ENCODE measurements at places on chromosomes 2 and 18.

DNA sequence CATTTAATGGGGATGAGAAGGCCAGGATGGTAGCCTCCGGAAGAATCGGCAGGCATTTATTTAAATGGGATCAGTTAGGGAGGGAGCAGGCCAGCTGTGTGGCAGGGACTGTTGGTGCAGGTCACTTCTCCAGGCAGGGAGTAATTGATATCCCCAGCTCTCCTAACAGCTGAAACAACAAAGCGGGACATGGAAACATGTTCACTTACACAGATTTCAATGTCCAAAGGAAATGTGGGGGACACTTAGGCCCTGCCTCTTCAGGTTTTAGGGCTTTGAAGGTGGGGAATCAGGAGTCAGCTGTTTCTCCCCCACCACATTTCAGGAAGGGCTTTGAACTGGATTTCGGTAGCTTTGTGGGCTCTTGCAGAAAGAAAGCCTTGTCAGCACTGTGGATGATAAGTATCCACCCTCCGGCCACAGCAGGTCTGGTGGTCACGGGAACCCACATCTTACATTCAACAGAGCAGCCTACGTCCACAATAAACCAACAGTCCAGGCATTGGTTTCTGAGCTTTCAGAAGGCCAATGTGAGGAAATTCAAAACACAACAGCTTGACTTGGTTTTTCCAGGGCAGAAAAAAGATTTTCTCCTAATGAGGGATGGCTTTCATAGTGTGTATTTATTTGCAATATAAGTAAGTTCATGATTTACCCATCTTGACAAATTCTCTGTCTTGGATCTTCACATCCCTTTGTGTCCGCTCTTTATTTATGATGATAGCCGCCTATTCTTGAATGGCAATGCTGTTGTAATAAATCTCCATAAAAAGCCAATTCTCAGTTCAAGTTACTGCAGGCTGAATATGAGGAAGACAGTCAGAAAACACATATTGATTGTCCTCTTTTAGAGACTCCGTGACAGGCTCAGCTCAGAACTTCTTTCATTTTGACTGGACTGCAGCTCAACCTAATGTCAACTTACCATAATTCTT lies 96.6 kb upstream of the NRP2 start:
- DNase-seq: no peak

DNA sequence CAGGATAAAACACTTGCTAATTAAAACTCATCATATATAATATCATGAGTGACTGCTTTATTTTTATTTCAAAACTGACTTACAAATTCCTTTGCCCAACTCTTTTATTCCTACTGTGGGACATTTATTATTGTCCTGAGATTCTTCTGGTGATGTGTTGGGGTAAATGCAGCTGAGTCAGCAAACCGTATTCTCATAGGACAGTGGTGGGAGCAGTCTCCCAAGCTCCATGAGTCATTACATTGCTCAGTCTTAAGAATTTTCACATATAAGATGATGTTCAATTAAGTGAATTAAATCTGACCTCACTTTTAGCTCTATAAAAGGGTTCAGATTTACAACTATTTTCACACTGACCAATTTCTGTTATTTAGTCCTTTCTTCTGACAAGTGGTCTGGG lies 1530.7 kb downstream of the LRP1B start:
- no peak for DNase-seq

GRCh38 chr2:21381421-21381820 lies 257.7 kb downstream of the TDRD15 start:
- DNase-seq: no peak

DNA sequence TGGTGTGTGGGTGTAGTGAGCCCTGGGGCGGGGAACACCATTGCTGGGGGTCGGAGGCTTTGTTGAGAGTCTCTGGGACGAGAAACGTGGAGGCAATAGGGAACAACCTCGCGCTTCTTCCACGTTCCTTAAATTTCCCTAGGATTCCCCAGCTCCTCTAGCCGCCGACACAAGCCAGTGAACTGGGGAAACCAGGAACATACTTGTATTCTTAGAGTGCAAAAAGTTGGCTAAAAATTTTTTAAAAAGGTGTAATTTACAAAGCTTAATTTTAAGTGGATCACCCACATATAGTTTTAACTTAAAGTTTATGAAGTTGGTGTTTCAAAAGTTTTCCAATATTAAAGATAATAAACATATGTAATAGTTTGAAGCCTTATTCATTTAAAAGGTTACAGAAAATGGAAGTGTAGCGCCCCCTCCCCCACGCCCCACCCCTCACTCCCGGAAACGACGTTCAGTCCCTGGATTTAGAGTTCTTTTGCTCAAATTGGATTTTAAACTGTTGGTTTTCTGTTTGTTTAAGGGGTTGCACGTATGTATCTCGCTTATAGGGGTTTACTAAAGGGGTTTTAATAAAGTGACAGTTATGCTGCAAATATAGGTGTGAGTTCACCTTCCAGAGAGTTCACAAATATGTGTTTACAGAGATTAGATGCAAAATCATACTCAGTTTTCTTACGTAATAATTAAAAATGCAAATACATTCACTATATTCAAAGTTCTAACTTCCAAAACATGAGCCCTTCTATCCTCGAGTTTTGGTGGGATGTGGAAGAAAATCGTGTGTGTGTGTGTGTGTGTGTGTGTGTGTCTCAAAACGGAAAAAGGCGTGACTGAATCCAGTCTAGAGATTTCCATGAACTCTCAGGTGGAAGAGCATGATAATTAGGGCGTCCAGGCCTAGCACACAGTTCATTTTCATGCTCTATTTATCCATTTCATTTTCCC lies 872 bp downstream of the DSG2 start:
- DNase-seq: no peak

DNA sequence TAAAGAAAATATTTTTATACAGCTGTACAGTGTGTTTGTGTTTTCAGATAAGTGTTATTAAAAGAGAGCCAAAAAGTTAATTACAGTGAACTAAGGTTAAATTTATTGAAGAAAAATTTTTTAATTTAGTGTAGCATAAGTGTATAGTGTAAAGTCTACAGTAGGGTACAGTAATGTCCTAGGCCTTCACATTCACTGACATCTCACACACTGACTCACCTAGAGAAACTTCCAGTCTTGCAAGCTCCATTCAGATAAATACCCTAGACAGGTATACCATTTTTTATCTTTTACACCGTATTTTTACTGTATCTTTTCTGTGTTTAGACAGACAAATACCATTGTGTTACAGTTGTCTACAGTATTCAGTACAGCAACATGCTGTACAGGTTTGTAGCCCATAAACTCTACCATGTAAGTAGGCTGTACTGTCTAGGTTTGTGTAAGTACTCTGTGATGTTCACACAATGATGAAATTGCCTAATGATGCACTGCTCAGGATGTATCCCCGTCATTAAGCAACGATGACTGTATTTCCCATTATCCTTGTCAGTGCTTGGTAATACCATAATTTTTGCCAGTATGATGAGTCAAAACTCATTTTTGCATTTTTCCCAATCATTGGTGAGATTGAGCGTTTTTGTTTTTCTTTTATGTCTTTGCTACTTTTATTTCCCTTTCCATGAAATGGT lies 48.2 kb upstream of the B3GNT2 start:
- DNase-seq: no peak

DNA sequence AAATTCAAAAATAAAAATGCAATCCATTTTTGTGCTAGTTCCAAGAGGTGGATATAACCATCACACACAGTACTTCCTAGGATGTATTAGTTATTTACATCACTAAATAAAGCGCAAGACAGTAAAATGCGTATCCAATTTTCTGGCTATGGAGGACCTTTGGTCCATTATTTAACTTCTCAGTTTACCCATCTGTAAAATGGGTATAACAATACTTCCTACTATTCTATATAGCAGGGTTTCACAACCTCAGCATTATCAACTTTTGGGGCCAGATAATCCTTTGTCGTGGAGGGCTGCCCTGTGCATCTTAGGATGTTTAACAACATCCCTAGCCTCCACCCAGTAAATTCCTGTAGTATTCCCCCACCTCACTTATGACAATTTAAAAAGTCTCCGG lies 275.1 kb upstream of the PKDCC start:
- DNase-seq: no peak

GRCh38 chr18:808086-808485 lies 4.0 kb downstream of the YES1 start:
- no peak for DNase-seq

GRCh38 chr2:130337735-130338325 lies 4.9 kb upstream of the IMP4 start:
- no peak for DNase-seq

GRCh38 chr2:214706986-214707385 lies 102.5 kb downstream of the BARD1 start:
- no peak for DNase-seq

- no peak for DNase-seq
These were observed 500.2 kb upstream of the SALL3 start for GRCh38 chr18:78479443-78479842.

- no peak for DNase-seq
These were observed 28.5 kb downstream of the TMEM18 start for GRCh38 chr2:648476-649424.

- DNase-seq: no peak
These were observed 103.7 kb downstream of the USP34 start for GRCh38 chr2:61367177-61367576.

GRCh38 chr2:14304326-14304725 lies 328.2 kb upstream of the LRATD1 start:
- DNase-seq: no peak

Data from cortex of kidney (tissue), 1 donor.